Fibroblast of skin of left quadriceps (primary cell): ENCODE measurements at places on chromosomes 3 and 15.

- DNase-seq: no peak
Measured at GRCh38 chr3:65996589-65996988, 42.1 kb downstream of the MAGI1 start.

DNA sequence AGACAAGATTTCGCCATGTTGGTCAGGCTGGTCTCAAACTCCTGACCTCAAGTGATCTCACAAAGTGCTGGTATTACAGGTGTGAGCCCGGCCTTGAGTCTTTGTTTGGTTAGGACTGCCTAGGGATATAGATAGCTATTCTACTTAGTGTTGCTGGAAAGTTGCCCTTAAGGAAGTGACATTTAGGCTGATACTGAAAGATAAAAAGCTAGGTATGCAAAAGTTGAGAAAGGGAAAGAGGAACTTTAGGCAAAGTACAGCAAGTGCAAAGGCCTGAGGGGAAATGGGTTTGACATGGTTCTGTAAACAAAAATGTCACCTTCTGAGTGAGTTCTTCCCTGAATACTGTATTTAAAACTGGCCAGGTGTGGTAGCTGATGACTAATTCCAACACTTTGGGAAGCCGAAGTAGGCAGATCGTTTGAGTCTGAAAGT lies 111.5 kb downstream of the ZNF609 start:
- DNase-seq: no peak

DNA sequence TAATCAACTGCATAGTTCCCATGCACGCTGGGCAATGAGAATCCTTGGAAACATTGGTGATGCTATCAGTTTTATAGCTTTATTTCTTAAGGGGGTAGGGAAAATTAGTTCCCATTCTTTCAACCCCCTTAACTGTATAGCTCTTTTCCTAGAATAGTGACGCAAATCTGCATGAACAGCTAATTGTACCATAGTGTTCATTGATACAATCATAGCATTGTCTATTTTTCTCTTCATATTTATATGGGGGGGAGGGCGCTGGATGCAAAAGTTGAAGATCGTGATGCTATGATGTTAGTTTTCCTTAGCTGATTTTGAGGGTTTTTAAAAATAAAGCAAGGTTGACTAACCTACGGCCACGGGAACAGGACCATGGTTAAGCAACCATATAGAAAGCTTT lies 32.4 kb upstream of the SAMMSON start:
- DNase-seq: no peak

GRCh38 chr3:62496503-62496902 lies 123.2 kb upstream of the FEZF2 start:
- no peak for DNase-seq

DNA sequence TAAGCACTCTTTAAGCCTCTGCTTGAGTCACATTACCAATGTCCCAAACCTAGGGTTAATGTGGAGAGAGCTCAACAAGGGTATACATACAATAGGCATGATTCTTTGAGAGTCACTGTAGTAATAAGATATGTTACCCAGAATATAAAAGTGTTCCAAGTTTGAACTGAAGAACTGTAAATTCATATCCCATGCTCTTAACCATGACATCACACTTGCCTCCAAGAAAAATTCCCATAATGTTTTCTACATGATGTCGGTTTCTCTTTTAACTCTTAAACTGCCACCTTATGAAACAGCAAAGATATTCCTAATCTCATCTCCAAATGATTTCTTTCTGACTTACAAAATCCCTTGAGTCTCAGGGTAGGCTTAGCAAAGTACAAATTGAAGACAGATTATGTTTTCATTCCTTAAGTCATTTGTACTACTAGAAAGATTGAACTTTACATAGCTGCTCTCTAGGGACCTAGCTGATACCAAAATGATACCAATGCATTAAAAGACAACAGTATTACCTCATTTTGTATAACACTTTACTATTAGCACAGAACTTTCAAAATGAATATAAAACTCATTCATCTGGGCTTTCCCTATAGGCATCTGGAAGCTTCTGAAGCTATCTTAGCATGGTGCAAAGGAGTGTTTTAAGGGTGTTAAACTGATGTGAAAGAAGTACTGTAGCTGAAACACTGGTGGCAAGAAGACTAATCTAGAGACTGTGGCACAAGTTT lies 127.1 kb downstream of the KCNMB2 start:
- no peak for DNase-seq

DNA sequence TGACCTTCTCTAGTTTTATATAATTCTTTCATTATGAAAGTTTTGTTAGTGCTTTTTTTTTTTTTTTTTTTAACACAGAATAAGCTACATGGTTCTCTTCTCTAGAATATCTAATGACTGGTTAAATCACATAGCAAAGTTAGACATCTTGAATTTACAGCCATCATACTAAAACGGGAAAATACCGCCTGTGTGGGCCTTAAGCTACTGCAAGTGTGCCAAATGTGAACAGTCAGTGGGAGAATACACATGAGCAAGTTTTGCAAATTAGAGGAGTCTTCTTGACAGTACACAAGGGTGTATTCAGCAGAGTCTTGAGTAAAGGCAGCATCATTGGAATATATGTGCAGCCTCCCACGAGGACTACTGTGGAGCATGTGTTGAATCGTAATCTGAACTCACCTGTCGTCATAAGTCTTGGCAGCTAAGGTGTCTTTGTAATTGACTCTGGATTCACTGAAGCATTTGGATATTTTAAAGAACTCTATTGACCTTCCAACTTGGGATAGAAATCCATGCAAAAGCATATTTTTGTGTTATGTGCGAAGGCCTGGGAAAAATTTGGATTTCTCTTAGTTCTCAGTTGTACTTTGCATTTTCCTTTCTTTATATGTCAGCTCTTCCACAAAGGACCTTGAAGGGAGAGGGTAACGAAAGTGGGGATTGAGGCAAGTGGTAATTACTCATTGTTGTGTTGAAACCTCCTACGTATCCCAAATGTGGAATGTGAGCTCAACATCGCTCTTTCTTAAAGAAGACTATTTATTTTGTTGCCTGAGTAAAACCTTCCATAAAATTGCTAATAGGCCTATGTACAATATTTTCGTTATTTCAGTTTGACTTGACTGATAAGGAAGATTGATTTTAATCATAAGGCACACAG lies 117.4 kb downstream of the ATG7 start:
- no peak for DNase-seq

DNA sequence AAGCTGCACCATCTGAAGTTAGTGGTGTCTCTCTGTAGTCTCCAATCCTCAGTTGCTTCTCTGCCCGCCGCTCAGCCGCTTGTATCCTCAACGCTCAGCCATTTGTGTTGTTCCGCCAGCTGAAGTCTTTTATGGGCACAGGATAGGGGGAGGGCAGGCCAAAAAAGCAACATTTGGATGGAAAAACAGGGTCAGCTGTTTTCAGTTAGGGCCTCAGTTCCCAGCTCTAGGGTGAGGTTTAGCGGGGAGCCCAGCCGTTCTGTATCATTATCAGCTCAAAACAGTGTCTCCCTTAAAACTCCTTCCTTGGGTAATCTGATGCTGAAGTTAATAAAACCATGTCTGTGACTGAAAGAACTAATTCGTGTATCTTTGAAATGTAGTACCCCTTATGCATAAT lies 329.5 kb upstream of the AZI2 start:
- DNase-seq: no peak

- no peak for DNase-seq
Measured at GRCh38 chr3:192870822-192871221, 46.8 kb downstream of the MB21D2 start.

- DNase-seq: no peak
Measured at GRCh38 chr3:180580934-180581333, 21.0 kb upstream of the TTC14 start.

DNA sequence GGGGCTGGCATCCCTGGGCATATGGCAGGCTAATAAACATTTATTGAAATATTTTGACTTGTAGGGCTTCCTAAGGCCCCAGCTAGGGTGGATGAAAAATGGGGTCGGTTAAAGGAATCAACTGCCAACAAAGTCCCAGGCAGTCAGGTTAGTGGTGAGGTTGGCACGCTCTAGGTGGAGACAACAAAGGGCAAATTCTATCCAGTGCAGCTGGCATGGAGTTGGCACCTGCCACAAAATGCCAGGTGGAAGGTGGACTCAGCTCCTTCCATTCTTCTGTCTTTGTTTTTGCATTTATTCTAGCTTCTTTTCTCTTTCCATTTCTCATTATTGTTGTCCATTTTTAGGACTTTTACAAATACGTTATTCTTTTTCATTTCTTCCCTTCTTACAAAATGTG lies 31.0 kb downstream of the LCMT2 start:
- no peak for DNase-seq

GRCh38 chr3:77055841-77056341 lies 16.0 kb downstream of the ROBO2 start:
- no peak for DNase-seq

DNA sequence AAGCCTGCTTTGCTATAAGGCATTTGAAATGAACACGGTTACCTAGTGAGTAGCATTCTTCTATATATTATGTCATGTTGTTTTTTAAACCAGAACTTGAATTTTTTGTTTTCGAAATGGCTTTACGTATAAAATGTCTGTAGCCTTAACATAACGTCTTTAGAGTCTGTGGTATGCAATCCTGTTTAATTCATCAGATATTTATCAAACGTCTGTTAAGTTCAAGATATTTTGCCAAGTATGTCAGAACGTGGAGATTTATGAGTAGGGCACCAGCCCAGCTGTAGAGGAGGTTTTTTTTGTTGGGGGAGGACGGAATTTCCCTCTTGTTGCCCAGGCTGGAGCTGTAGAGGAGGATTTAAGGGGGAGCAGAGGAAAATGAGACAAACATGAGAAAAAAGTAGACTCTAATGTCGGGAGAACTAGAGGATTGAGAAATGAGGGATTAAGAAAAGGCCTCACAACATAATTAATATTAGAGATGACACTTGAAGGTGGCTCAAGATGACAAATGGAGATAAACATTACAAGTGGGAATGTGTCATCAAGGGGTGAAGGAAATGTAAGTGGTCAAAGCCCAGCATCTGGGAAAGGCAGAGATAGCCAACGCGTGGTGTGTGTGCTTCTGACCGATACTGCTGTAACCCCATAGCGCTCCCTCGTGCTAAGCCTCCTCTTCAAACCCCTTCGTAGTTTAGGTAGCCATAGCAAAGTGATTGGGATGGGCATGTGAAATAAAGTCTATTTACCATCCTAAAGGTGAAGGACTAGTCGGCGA lies 154.0 kb upstream of the GOLGA6L4 start:
- no peak for DNase-seq

GRCh38 chr15:38699633-38700230 lies 135.1 kb upstream of the RASGRP1 start:
- DNase-seq: no peak

DNA sequence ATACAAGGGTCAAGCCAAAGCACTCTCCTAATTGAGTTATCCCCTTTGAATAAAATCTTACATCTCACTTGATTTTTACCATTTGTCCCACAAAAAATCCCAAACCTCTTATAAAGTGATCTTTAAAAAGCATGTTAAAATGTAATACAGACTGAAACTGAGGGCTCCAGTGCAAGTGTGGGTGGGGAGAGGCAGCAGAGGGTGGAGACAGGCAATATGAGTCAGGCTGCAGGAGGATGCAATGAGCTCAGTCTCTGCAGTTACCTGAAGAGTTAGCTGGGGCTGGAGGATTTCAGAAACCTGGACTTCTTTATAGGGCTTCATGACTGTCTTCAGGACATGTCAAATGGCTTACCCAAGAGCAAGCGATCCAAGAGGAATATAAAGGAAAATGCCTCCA lies 14.2 kb upstream of the COLQ start:
- DNase-seq: no peak

DNA sequence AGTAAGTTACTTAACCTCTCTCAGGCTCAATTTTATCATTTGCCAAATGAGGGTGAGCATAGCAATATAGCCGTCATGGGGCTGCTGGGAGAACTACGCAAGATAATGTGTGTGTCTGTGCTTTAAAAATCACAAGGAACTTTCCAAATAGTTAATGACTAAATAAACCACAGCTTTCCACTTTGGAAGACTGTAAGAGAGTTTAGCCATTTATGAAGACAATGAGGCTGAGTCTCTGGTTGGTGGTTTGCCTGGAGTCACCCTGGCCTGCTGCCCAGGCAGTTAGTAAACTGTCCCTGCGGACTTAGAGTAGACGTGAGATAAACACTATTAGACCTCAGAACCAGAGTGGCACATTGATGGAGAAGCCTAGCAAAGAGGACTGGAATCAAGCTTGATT lies 357.7 kb downstream of the CLSTN2 start:
- DNase-seq: peak; percentile 90

- no peak for DNase-seq
Measured at GRCh38 chr15:65577129-65577996, 33.6 kb downstream of the INTS14 start.

- no peak for DNase-seq
Measured at GRCh38 chr3:9175421-9175820, 74.0 kb downstream of the SRGAP3 start.

DNA sequence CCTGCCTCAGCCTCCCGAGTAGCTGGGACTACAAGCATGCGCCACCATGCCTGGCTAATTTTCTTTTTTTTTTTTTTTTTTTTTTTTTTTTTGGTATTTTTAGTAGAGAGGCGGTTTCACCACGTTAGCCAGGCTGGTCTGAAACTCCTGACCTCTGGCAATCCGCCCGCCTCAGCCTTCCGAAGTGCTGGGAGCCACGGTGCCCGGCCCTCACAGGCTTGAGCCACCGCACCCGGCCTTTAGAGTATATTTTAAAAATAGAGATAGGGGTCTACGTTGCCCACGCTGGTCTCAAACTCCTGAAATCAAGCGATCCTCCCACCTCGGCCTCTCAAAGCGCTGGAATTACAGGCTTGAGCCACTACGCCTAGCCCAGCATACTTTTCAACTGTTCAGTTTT lies 93.4 kb upstream of the CHD2 start:
- no peak for DNase-seq

DNA sequence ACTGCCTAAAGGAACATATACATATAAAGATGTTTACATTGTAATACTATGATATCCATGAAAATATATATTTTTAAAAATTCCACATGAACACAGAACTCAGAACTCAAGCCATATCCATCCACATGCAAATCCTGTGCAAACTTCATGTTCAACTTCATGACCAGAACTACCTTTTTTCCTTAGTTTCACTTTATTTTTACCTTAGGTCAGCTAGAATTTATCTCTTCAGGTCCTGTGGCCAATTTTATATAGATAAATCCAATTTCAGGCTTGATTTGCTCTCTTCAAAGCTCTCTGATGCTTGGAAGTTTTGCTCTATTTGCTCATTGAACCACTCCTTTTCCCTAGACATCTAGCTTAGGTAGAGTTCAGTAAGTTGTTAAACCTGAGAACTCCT lies 38.8 kb downstream of the ZPLD1 start:
- DNase-seq: no peak

DNA sequence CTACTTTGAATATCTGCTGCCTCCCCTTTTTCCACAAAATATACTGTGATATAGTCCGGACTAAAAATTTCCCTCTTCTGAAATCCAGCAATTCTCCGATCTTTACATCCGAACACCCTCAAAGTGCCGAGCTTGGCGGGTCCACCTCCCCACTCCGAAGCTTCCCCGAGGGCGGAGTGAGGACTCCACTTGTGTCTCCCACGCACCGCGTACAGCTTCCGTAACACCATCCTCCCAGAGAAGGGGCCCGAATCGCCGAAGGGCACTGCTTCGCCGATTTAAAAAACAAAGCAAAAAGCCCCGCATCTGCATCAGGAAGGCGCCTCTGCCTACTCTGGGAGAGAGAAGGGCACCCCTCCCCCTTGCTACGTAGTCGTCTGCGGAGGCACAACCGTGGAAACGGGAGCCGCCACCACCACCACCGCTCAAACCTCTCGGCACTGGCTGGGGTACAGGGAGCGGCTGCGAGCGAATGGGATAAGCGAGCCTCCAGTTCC lies 551 bp downstream of the NCBP2 start:
- DNase-seq: peak; percentile 10

- no peak for DNase-seq
Measured at GRCh38 chr15:40100123-40100946, 8.3 kb downstream of the BMF start.
